ENCODE measurements at places on chromosomes 1 and 21.

GRCh38 chr1:109639841-109640184 is 16.1 kb upstream of the GSTM4 start:
- DNase-seq, result no peak

GRCh38 chr21:25626757-25627156 is 12.3 kb upstream of the JAM2 start:
- DNase-seq, result no peak

GRCh38 chr21:25752416-25752815 is 17.6 kb downstream of the GABPA start:
- DNase-seq, result no peak

DNA sequence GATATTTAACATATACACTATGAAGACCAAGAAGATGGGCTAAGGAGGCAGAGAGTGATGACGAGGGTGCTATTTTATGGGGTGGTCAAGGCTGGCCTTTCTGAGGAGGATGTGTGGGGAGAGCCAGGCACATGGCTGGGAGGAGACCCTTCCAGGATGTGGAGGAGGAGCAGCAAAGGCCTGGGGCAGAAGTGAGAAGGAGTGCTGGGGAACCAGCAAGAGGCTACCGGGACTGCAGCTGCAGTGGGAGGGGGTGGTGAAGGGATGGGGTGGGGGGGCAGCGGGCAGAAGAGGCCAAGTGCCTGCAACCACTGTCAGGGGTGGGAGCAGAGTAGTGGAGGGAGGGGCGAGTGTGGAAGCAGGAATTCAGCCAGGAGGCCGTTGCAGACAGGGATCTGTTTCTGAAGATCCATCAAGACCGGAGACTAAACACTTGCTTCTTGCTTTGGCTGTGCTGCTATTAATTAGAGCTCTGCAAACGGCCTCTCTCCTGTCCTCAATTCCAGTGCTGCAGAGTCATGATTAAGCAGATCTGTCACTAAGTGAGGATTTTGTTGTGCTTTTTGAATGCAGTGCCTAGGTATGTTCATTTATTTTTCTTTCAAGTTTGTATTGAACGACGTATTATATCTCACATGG is 89.9 kb downstream of the IER5 start:
- no peak for DNase-seq

GRCh38 chr1:53551428-53551995 is 92.3 kb downstream of the DMRTB1 start:
- DNase-seq, result no peak

DNA sequence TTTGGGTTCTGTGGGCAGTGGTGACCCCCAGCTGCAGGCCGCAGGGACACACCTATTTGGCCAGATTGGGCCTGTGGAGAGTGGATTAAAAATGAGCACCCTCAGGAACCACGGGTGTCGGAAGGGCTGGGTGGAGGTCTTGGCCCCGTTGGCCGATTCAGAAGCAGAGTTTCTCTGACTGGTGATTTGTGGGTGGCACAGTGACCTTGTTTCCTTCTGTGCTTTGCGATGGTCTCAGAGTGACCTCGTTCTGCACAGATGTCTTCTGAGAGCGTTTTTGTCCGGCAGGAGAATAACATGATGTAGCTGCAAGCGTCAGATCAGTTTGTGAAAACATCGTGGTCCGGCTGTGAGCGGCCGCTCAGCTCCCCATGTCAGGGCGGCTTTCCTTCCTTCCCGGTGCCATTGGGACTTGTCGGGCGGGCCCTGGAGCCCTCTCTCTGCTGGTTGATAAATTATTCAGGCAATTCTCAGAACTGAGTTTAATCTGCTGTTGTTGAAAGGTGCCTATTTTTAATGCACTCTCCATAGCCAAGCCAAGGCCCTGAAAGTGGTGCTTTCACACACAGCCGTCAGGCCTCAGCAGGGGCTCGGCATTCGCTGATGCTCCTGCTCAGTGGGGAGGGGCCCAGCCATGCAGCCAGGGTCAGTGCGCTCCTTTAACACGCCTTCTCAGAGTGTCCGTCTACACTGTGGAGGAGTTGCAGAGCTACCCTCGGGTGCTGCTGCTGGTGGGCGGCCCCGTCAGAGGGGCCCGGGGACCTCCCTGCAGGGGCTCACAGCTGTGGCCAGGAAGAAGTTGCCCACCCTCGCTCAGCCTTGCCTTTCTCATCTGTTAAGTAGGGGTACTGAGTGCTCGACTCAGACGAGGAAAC is 26.8 kb downstream of the TRPM2 start:
- no peak for DNase-seq

GRCh38 chr1:233843525-233844204 is 60.8 kb upstream of the SLC35F3 start:
- no peak for DNase-seq

Data from NK-92 treated with Interleukin-12 subunit alpha and Interleukin-12 subunit beta, amount 100 ng/mL, for 24 hours (cell line).